Mammary epithelial cell (primary cell): ENCODE measurements at places on chromosomes 3 and 15.

DNA sequence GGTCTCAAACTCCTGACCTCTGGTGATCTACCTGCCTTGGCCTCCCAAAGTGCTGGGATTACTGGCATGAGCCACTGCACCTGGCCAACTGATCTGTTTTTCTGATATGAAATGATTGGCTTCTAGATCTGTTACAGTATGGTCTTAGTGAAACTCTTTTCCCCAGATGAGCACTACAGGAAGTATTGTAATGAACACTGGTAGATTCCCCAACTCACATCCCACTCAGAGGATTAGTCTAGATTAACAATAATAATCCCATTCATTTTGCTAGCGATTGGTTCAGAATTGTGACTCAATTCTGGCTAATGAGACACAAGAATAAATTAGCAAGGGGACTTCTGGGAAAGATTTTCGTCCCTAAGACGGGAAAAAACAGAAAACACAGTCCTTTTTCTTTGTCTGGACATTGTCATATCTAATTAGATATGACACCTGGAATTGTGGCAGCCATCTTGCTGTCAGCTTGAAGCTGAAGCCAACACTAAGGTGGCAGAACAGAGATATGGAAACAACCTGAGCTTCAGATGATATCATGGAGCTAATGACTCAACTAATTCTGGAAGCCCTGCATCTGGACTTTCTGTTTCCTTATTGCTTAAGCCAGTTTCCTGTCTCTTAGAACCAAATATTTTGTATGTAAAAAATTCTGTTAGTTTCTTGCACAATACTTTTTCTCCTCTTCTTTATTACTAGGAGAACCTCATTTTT lies 17.4 kb upstream of the NPTN start:
- DNase-seq: peak; percentile 64

GRCh38 chr15:86872782-86873181 lies 793.1 kb downstream of the AGBL1 start:
- no peak for DNase-seq

- DNase-seq: no peak
These were observed 112.8 kb upstream of the TLE3 start for GRCh38 chr15:70210528-70210927.

DNA sequence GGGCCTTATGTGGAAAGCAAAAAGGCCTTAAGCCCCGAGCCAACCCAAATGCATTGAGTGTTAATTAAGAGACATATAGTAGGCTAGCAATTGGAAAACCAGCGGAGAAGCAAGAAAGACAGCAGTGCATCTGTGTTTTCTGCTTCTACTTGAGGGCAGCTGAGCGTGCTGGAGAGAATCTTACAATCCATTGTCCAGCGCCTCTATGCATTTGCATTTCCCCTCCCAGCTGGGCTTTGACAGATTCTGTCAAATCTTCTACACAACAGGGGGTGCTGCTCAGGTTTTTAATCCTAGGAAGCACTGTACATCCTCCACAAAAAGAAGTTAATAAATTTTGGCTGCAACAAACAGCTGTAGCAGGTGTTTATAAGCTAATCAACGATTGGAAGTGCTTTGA lies 23.9 kb downstream of the SSR3 start:
- DNase-seq: no peak

DNA sequence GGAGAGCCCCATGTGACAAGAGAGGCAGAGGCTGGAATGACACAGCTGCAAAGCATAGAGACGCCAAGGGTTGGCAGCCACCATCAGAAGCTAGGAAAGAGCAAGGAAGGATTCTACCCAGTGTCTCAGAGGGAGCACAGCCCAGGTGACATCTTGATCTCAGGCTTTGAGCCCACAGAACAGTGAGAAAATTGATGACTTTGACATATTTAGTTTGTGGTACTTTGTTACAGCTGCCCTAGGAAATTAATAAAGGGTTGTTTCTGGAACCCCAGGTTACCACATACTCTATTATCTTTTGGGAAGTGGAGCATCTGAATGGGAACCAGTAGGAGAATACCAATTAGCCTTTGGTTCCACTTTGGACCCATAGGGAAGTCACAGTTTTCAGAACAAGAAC lies 231.7 kb downstream of the ZNF621 start:
- no peak for DNase-seq

- DNase-seq: no peak
These were observed 87.5 kb upstream of the ATP13A5 start for GRCh38 chr3:193465992-193466608.

DNA sequence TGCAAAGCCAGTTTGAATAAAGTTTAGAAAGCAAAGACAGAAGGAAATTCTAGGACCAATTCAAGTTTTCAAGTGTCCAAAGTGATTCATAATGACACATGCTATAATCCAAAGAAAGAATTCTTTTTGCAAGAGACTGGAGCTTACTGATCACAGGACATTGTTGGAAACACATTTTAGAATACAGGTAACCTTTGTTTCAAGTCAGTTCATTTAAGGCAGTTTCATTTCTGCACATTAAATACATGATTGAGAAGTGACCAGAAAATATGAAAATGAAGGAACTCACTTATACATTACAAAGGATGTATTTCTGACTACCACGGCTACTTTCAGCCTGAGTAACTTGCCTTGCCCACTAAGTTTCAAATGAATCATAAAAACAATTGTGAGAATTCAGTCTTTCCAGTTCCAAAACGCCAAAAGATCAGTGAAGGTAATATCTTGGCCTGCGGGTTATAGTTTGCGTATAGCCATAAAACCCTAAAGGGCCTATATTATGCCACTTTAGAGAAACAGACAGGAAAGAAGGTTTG lies 48.7 kb downstream of the PRICKLE2 start:
- peak; percentile 87 for DNase-seq

- DNase-seq: no peak
These were observed 27.8 kb upstream of the RASA2 start for GRCh38 chr3:141459008-141459407.

DNA sequence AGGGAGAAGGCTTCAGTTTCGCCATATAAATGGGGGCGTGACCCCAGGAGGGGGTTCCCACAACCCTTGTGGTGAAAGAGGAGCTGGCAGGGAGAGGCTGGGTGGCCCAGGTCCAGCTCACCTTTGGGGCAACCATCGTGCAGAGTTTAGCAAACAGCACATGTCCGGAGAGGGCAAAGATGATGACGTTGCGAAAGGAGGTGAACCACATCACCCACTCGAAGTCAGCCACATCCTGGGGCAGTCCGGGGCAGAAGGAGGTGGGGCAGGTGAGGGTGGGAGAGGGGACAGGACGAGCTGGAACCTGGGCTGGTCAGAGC lies 3.7 kb downstream of the HHATL start:
- no peak for DNase-seq

DNA sequence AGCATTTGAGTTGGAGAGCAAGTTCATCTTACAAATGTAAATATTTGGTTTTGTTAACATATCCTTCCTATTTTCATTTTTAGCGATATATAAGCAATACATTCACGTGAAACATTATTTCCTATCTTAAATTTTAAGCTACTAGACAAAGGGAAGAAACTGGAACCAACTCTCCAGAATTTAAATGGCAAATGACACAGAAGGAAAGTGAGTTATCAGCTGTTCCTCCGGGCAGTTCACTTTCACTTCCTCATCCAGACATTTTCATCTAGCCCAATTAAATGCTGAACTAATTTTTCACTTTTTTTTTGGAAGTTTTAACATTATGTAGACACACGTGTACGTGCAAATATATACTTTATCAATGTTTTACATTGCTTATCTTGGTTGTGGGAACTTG lies 58.7 kb downstream of the MORC1 start:
- no peak for DNase-seq
